ENCODE measurements at places on chromosomes 7 and 10. TPM values are rescaled to one million over a fixed set of nuclear protein-coding genes. Genes with fewer than 3 reads are reported as not detected.

The BRAT1 gene
- total RNA-seq, result 23.0 TPM

The ZCCHC24 gene
- 22.9 TPM for total RNA-seq

The VENTX gene
- 0.26 TPM for total RNA-seq

The CHRM2 gene
- total RNA-seq, result 1.1 TPM

DNA sequence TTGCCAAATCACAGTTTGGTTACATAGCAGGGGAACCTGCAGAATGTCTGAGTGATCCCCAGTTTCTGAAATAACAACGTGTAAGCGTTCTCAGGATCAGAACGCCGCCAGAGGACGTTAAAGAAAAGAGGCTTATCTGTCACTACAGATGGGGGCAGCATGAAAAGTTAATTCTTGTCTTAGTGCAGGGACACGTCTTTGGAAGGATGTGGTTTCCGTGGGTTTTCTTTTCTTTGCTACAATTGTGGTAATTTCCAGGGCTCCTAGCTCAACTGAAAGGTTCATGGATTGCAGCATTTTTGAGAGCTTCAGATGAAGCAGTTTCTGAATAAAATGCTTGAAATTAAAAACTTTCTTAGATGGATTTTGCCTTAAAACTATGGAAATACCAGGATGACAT, 106.6 kb downstream of the PRKCQ start:
- no peaks in the 10 kb centered on the region for H3K4me1 ChIP-seq
- H3K4me3 ChIP-seq, result no peak overlapping the region
- H3K27ac ChIP-seq, result no peak overlapping the region
- no peak for DNase-seq

DNA sequence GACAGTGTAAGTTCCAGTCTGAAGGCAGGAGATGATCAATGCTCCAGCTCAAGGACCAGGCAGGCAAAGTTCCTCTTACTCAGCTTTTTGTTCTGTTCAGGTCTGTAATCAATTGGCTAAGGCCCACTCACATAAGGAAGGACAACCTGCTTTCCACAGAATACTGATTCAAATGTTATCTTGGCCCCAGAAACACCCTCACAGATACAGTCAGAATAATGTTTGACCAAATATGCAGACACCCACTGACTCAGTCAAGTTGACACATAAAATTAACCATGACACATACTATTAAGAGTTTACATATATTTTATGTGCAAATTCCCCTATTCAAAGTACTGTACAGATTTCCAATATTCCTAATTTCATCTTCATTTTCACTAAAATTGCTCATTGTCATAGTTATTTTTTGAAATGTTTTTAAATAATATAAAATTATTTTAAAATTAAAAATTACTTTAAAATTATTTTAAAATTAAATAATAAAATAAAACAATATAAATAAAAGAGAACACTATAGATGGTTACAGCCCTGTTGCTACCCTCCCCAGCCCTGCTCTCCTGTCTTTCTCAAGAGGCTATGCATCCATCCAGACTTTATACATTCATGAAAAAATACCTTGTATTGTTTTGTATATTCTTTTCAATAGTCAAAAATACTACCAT, 59.4 kb downstream of the RAB11FIP2 start:
- no peak for DNase-seq
- no peaks in the 10 kb centered on the region for H3K4me1 ChIP-seq
- no peaks in the 10 kb centered on the region for H3K27me3 ChIP-seq
- no peak overlapping the region for H3K4me3 ChIP-seq
- no peaks in the 10 kb centered on the region for H3K36me3 ChIP-seq

GRCh38 chr10:42753507-42754154, 29.0 kb upstream of the BMS1 start:
- H3K4me1 ChIP-seq, result peaks cover 6% of the 10 kb centered on the region
- peak; percentile 25 for DNase-seq
- H3K36me3 ChIP-seq, result no peaks in the 10 kb centered on the region

- H3K27ac ChIP-seq, result no peak overlapping the region
- no peaks in the 10 kb centered on the region for H3K4me1 ChIP-seq
- H3K27me3 ChIP-seq, result no peaks in the 10 kb centered on the region
- H3K36me3 ChIP-seq, result no peaks in the 10 kb centered on the region
- H3K4me3 ChIP-seq, result no peak overlapping the region
Observed at GRCh38 chr7:64463636-64464375, 99.1 kb downstream of the ZNF680 start.

- no peak overlapping the region for H3K27ac ChIP-seq
- H3K27me3 ChIP-seq, result no peaks in the 10 kb centered on the region
- no peak for DNase-seq
Observed at GRCh38 chr7:23967949-23968599, 258.1 kb downstream of the STK31 start.

DNA sequence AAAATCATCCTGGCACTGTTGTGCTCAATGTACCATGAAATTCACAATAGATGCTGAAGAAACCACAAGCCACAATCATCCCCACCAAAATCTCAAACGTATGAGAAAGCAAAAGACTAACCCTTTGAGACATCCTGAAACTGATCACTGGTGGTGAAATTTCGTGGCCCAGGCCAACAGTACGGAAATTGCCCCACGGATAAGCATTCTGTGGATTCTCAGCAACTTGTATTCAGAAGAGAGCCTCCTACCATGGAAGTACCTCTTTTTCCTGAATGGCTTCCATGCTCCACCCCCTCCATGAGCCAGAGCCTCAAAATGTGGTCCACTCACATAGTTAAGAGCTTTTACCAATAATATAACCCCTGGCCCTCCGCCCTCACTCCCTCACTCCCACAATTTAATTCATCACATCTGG, 163.9 kb upstream of the AUTS2 start:
- no peaks in the 10 kb centered on the region for H3K27me3 ChIP-seq
- H3K4me1 ChIP-seq, result no peaks in the 10 kb centered on the region
- H3K4me3 ChIP-seq, result no peak overlapping the region
- H3K27ac ChIP-seq, result no peak overlapping the region
- DNase-seq, result no peak

- H3K36me3 ChIP-seq, result no peaks in the 10 kb centered on the region
- H3K4me1 ChIP-seq, result no peaks in the 10 kb centered on the region
- no peak for DNase-seq
- no peak overlapping the region for H3K4me3 ChIP-seq
- H3K27ac ChIP-seq, result no peak overlapping the region
Observed at GRCh38 chr7:137304624-137305235, 38.8 kb downstream of the PTN start.

Data from right lobe of liver (tissue), 6 donors.